A549 treated with Hydrocortisone at 1 μM for 4 hours (cell line): ENCODE measurements at places on chromosomes 5 and 9. TPM values are rescaled to one million over a fixed set of nuclear protein-coding genes. Genes with fewer than 3 reads are reported as not detected.

The INSL6 gene
- not detected in 5 replicates for total RNA-seq

The ALDOB gene
- total RNA-seq = not detected in 5 replicates

The DIPK1B gene
- 6.4 to 9.1 TPM (median 8.0 TPM) in 5 replicates for total RNA-seq

The PRRT1B gene
- 0.14 to 0.61 TPM (median 0.30 TPM) in 5 replicates for total RNA-seq

The NUTM2G gene
- total RNA-seq = not detected in 5 replicates

The ADAMTS13 gene
- 0.51 to 0.73 TPM (median 0.56 TPM) in 5 replicates for total RNA-seq

The PCDHB4 gene
- 0.06 to 0.10 TPM (median 0.07 TPM) in 3 of 5 replicates, not detected in the others for total RNA-seq

The HTR4 gene
- not detected in 5 replicates for total RNA-seq

The IFNK gene
- 0.09 TPM in 1 of 5 replicates, not detected in the others for total RNA-seq

The PCDHB2 gene
- total RNA-seq = 3.1 to 3.9 TPM (median 3.4 TPM) in 5 replicates

The TAF7 gene
- 60.4 to 85.3 TPM (median 69.6 TPM) in 5 replicates for total RNA-seq

The PLCXD3 gene
- total RNA-seq = 0.07 to 0.28 TPM (median 0.17 TPM) in 5 replicates

The SRA1 gene
- 32.5 to 53.2 TPM (median 46.8 TPM) in 5 replicates for total RNA-seq

The TSSK1B gene
- not detected in 5 replicates for total RNA-seq

The OTULINL gene
- total RNA-seq = 16.9 to 24.0 TPM (median 22.3 TPM) in 5 replicates

The PFN3 gene
- total RNA-seq = not detected in 5 replicates

The C9 gene
- total RNA-seq = not detected in 5 replicates

The JAKMIP2 gene
- not detected in 5 replicates for total RNA-seq

The FCN2 gene
- not detected in 5 replicates for total RNA-seq

The AGXT2 gene
- total RNA-seq = not detected in 5 replicates

The GGTA1 gene
- total RNA-seq = not detected in 5 replicates

The FBXL7 gene
- 1.2 to 1.6 TPM (median 1.4 TPM) in 5 replicates for total RNA-seq

The TLE1 gene
- 78.6 to 88.2 TPM (median 82.9 TPM) in 5 replicates for total RNA-seq

The CDH10 gene
- 0.09 to 0.20 TPM (median 0.14 TPM) in 5 replicates for total RNA-seq

The PTGES gene
- total RNA-seq = 149 to 184 TPM (median 164 TPM) in 5 replicates

The RMRP gene
- total RNA-seq = 8.7 to 24.4 TPM (median 17.9 TPM) in 4 of 5 replicates, not detected in the other

The PCDHGC4 gene
- total RNA-seq = not detected in 5 replicates

The DPYSL3 gene
- total RNA-seq = 18.7 to 26.1 TPM (median 21.3 TPM) in 5 replicates

The TGFBI gene
- 1,399 to 2,041 TPM (median 1,852 TPM) in 5 replicates for total RNA-seq

The TLR4 gene
- total RNA-seq = 0.09 to 0.15 TPM (median 0.14 TPM) in 5 replicates

The HAPLN1 gene
- not detected in 5 replicates for total RNA-seq

The FSTL4 gene
- 4.3 to 6.4 TPM (median 4.6 TPM) in 5 replicates for total RNA-seq

The LECT2 gene
- not detected in 5 replicates for total RNA-seq

The SNX18 gene
- total RNA-seq = 4.1 to 6.4 TPM (median 5.9 TPM) in 5 replicates

The SELENOP gene
- 0.08 to 0.56 TPM (median 0.18 TPM) in 5 replicates for total RNA-seq

The GLDC gene
- total RNA-seq = 12.6 to 16.1 TPM (median 13.0 TPM) in 5 replicates

The AGGF1 gene
- 11.0 to 14.7 TPM (median 13.7 TPM) in 5 replicates for total RNA-seq

The SKP2 gene
- total RNA-seq = 19.0 to 21.7 TPM (median 20.1 TPM) in 5 replicates

The HAVCR1 gene
- 25.5 to 50.1 TPM (median 31.2 TPM) in 5 replicates for total RNA-seq

The TXNDC8 gene
- not detected in 5 replicates for total RNA-seq

The DDX4 gene
- 0.05 to 0.08 TPM in 2 of 5 replicates, not detected in the others for total RNA-seq

The FBP1 gene
- not detected in 5 replicates for total RNA-seq

The MYMK gene
- not detected in 5 replicates for total RNA-seq

The BTNL3 gene
- total RNA-seq = not detected in 5 replicates

The SEMA6A gene
- 0.07 to 0.18 TPM (median 0.15 TPM) in 5 replicates for total RNA-seq

The FREM1 gene
- not detected in 5 replicates for total RNA-seq

The COL23A1 gene
- total RNA-seq = not detected in 5 replicates

The GZMA gene
- total RNA-seq = not detected in 5 replicates

The IFNA2 gene
- not detected in 5 replicates for total RNA-seq
